ENCODE measurements at places on chromosomes 3 and 15.

GRCh38 chr3:138962854-138963560 lies 16.0 kb downstream of the FOXL2NB start:
- DNase-seq: no peak

DNA sequence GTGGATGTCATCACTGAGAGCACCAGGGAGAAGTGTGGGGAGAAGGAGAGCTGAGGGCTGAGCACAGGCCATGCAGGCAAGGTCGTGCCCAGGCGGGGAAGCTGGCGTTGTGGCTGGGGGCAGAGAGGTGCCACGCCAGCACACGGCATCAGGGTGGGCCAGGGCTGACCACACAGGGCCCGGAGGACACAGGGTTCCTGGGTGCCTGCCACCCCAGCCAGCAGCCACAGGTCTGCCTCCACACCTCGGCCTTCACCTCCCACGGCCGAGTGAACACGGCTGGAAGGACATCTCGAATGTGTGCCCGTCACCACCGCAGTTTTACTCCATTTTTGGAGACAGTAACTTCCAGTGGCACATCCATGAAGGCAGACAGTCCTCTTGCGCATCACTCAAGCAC lies 77.1 kb downstream of the ATP10A start:
- no peak for DNase-seq

GRCh38 chr3:135084405-135084804 lies 289.3 kb downstream of the EPHB1 start:
- DNase-seq: no peak

DNA sequence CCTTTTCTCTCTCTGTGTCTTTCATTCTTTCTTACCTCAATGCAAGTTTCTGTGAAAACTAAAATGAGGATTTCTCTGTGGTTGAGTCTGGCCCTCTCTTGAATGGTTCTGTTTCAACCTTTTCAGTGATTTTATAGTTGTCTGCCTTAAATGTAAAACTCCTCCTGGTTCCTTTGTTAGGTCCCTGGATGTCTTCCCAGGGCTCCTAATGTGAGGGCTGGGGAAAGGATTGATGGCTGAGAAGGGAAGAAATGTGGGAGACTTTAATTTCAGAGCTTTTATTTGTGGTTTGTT lies 90.6 kb upstream of the GRM7 start:
- no peak for DNase-seq

DNA sequence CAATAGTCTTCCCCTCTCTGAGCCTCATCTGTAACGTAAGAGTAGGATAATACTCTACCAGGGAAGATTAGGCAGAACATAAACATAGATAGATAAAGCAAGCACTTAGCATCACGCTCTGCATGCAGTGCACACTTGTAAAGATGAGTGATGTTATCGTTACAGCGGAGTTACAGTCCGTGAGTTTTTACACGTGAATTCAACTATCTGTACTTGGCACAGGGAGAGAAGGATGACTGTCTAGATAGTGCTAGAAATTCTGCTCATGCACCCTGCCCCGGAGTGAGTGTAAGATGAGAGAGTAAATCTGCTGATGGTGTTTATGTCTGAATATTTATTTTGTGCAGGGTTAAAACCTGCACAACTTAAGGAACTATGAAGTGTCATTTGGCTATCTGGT lies 35.8 kb downstream of the HAPLN3 start:
- DNase-seq: no peak

- no peak for DNase-seq
These were observed 8.3 kb upstream of the LMOD3 start for GRCh38 chr3:69130689-69131088.

- DNase-seq: no peak
These were observed 196.2 kb downstream of the TUSC7 start for GRCh38 chr3:116905794-116906193.

DNA sequence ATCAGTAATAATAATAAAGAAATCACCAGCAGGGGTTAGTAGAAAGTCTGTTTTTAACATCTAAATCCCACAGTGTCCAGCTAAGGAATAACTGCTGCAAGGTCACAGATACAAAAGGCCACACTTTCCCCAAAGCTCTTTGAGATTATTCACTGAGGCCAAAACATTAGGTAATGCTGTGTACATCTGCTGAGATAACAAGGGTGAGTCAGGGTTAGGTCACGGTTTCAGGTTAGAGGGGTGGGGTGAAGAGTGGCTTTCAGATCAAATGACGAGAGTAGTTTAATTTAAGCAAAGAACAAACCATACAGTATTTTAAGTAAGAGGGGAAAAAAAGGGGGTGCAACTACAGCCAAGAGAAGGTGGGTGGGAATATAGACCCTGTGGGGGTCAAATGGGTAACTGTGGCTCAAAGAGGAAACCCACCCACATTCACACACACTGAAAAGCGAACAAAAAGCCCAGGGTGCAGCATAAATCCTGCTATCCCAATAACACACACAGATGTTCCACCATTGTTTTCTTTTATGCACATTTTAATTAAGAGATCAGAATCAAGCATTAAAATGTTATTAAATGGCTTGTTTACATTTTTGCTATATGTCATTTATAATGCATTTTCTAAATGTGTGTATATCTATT lies 412.9 kb downstream of the TIGIT start:
- peak; percentile 72 for DNase-seq

GRCh38 chr3:26752466-26752865 lies 129.9 kb downstream of the LRRC3B start:
- DNase-seq: no peak

DNA sequence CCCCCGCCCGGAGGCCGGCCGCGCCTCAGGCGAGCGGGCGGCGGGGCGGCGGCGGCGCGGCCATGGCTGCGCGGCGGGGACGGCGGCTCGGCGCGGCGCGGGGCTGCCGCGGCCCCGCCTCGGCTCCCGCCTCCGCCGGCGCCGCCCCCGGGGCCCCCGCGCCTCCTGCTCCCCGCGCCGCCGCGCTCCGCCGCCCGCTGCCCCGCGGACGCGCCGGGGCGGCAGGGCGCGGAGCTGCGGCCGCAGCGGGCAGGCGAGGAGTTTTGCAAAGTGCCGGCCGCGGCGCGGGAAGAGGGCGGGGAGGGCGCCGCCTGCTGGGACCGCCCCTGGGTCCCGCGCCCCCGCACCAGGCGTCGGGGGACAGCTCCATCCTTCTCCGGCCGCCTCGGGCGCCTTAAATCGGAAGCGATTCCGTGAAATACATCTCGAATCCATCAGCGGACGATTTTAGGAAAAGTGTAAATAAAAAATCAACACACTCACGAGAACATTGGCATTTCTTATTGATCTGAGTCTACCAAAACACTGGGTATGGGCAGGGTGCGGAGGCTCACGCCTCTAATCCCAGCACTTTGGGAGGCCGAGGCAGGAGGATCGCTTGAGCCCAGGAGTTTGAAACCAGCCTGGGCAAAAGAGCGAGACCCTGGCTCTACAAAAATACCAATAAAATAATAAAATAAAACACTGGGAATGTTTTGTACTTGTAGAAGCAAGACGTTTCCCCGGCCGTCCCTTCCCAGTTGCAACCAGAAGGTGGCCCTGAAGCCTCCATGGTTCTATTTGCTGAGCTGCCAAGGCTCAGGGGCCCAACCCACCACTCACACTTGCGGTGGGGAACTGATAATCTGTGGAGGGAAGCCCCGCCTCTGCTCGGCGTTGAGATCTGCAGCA lies 136.9 kb downstream of the NUP210 start:
- DNase-seq: no peak

Data from RCC 7860 (cell line).